ENCODE measurements at places on chromosomes 7 and 10. TPM values are rescaled to one million over a fixed set of nuclear protein-coding genes. Genes with fewer than 3 reads are reported as not detected.

Gene POU6F2
- not detected for total RNA-seq

Gene DLX5
- not detected for total RNA-seq

Gene BTAF1
- 9.6 TPM for total RNA-seq

Gene PON3
- 39.3 TPM for total RNA-seq

Gene PAX4
- not detected for total RNA-seq
